Tongue (tissue), 3 donors: ENCODE measurements at places on chromosomes 2 and 18.

GRCh38 chr2:88114889-88115288, 13.0 kb downstream of the FABP1 start:
- peak; percentile 84 for DNase-seq

- DNase-seq, result peak; percentile 96
Observed at GRCh38 chr2:190468814-190469569, 60.8 kb downstream of the MFSD6 start.

DNA sequence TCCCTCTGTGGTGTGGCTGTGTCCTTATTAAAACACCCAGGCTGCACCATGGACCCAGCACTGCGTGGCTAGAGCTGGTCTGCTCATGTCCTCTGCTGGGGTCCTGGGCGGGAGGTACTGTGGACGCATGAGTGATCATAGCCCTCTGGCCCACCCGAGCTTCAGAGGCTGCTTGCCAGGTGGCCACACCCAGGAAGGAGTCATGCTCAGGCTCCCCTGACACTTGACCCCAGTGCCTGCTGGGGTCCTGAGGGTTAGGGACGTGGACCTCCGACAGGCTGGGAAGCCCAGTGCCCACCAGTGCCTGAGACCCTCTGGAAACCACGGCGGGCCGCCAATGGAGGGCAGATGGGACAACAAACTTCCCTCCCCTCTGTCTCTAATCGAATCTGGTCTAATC, 66.3 kb upstream of the HS6ST1 start:
- DNase-seq, result no peak

GRCh38 chr2:201638326-201638725, 5.0 kb downstream of the TMEM237 start:
- DNase-seq, result no peak

DNA sequence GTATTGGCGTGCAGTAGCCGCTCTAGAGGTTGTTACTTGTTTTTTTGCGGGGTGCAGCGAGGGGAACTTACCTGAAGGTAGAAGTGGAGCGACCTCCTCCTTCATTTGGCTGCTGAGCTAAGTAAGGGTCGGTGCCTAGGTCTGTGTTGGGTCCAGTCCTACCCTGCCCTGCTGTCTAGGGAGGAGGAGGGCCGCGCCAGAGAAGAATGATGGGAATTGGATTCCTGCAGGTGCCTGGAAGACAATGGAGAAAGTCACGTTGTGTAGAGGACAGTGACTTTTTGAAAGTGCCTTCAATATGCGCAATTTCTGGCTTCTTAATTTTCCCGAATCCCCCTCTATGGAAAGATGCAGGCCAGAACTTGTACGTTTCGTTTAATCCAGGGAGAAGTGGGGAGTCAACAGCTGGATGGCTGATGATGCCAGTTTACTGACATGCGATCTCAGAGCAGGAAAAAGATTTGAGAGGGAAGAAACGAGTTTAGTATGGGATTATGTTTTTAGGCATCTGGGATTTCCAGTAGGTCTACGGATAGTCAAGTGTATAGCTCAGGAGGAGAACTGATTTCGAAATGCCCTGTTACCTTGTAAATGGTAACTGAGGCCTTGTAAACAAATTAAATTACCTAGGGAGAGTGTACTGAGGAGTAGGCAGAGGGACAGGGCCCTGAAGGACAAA, 653 bp downstream of the MRPS9 start:
- peak; percentile 53 for DNase-seq

GRCh38 chr2:152513681-152514080, 178.7 kb downstream of the FMNL2 start:
- DNase-seq, result no peak

DNA sequence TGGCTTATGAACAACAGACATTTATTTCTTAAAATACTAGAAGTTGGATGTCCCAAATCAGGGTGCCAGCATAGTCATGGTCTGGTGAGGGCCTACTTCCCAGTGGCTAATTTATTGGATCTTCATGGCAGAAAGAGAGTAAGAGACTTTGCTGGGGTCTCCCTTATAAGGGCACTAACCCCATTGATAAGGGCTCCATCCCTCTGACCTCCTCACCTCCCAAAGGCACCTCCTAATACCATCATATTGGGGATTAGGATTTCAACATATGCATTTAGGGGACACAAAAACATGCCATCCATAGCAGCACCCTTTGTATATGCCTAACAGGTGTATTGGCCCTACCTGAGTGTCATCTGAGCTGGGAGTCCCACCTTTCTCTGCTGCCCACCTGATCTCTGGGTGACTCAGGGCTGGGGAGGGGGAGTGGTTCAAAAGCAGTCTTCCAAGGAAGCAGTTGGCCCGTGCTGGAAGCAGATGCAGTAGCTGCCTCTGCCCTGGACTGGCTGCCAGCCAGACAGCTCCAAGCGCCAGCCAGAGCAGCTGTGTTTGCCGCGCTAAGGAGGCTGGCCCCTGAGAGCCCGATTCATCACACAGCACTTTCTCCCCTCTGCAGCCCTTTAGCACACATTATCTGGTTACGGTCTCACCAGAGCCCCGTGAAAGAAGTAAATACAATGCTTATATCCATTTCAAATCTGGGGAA, 84.6 kb downstream of the SMAD7 start:
- DNase-seq, result peak; percentile 96

DNA sequence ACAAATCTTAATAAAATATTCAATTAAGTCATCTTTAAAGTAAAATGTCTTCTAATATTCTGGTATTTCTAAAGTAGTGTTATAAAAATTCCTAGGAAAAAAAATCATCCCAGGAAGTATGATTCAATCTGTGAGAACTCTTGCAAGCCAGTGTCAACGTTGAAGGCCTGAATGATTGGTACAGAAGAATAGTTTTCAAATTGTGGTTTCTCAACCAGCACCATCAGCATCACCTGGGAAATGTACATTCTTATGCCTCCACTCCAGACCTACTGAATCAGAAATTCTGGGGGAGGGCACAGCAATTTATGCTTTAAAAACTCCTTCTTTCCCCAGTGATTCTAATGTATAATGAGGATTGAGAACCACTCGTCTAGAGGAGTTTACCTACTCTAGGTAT, 62.3 kb upstream of the C2orf15 start:
- no peak for DNase-seq

- DNase-seq, result no peak
Observed at GRCh38 chr2:105078906-105079495, 41.1 kb downstream of the MRPS9 start.

- DNase-seq, result no peak
Observed at GRCh38 chr2:1650085-1650872, 94.0 kb downstream of the PXDN start.

DNA sequence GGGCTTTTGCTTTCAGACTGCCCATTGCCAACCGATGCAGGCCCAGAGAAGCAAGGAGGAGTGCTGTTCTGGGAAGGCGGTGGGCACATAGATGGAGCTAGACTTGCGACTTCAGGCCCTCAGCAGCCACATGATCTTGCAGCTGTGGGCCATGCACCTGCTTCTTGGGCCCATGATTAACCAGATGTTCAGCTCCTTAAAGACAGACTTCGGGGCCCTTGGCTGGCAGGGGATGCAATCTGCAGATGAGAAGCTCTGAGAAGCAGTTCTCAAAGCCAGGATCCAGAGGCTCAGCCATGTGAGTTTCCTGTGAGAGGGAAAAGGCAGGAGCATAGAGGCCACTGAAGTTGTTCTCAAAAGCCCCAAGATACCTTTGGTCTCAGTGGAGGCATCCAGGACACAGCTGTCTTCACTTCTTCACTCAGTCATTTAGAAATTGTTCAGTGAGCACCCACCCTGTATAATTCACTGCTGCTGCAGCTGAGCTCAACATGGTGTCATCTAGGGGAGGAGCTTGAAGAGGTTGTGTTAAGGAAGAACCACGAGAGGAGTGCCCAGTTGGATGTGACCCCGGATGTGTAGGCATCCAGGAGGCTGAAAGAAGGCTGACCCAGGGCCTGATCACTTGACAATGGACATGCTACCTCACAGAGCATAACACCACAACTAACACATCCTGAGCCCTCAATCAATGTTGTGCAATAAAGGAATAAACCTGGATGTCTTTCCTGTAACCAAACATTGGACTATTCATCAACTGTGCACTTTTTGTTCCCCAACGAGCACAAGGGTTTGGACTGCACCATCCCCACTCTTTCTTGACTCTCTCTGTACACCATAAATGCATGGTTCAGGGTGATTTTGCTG, 44.7 kb upstream of the TMEM200C start:
- no peak for DNase-seq

- no peak for DNase-seq
Observed at GRCh38 chr2:158128168-158128973, 26.7 kb downstream of the UPP2 start.

DNA sequence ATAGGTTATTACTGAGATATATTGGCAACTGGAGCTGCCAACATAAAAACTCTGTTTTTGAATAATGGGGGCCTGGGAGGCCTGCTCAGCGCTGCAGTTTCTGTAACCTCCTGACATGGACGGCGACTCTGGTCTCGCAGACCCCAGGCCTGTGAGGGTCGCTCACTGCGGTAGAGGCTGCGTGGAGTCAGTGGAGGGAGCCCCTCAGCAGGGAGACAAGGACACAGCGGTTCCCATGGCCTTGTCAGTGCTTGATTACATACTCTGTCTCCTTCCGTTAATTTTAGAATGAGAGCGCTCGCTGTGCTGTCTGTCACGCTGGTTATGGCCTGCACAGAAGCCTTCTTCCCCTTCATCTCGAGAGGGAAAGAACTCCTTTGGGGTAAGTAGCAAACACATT, 858 bp downstream of the TPO start:
- no peak for DNase-seq

- DNase-seq, result no peak
Observed at GRCh38 chr2:168194784-168195522, 52.4 kb downstream of the STK39 start.

- no peak for DNase-seq
Observed at GRCh38 chr2:240619506-240620148, 5.7 kb upstream of the GPR35 start.

- no peak for DNase-seq
Observed at GRCh38 chr2:236774171-236774570, 204.5 kb downstream of the ACKR3 start.

- DNase-seq, result peak; percentile 95
Observed at GRCh38 chr2:43071599-43072550, 154.5 kb downstream of the ZFP36L2 start.

DNA sequence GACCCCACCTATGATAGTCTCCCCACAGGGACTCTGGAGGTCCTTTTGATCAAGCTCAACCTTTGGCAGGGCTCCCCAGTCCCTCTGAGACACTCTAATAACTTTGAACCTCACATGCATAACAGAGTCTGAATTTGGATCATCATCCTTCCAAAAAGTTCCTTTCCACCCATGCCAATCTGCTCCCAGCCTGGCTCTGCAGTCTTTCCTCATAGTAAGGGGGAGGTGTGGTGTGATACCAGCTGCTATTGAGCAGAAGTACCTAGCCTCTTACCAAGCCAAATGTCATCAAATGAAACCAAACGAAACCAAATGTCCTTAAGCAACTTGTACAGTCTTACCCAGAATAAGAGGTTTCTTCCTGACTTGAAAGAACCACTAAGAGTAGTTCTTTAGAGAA, 36.5 kb downstream of the DTNA start:
- DNase-seq, result no peak

- DNase-seq, result no peak
Observed at GRCh38 chr2:858646-859045, 92.0 kb upstream of the SNTG2 start.
